ENCODE measurements at places on chromosomes 7 and 10.

DNA sequence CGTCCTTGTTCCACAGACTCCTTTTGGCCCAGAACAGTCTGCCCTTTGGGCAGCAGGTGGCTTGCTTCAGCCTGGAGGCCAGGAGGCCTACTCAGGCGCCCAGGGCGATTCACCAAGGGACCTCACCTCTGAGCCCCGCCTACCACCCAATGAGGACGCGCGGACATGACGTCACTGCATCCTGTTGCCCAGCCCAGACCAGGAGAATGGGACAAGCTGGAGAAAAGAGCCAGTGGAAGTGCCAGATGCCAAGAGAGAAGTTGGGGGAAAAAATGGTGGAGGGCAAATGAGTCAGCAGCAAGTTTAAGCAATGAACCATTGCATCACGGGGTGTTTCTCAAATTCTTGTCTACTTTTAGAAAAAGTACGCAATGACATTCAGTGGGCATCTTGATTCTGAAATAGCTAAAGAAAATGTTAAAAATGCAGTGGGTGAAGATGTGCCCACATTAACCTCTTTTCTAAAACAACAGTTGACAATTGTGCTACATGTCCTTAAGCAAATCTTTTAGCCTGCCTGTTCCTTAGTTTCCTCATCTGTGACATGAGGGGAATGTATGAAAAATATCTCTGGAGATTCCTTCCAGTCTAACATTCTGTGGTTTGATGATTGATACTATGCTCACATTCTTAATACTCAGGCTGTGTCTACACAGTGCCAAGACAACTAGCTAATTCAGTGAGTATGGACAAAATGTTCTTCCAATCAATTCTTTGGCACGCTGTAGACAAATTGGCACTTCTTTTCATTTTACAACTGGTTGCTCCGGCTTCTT is 23.9 kb upstream of the LEP start:
- no peak for DNase-seq

GRCh38 chr10:21458126-21458871 is 67.2 kb downstream of the SKIDA1 start:
- no peak for DNase-seq

GRCh38 chr7:157046681-157047080 is 36.2 kb upstream of the MNX1 start:
- DNase-seq, result no peak

DNA sequence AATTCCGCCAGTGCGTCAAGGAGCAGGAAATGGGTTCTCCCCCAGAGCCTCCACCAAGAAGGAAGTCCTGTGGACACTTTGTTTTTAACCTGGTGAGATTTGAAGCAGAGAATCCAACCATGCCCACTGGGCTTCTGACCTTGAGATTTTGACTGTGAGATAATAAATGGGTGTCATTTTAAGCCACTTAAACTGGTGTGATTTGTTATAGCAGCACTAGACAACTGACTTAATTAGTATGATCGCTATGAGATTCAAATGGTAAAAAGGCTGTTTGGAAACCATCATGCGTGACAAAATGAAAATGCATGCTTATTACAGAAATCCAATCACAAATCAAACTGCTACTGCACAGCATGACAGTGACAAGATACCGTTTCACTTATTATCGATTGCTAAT is 98.0 kb downstream of the ADAM12 start:
- DNase-seq, result no peak

GRCh38 chr7:138907850-138908249 is 73.3 kb downstream of the KIAA1549 start:
- DNase-seq, result no peak

DNA sequence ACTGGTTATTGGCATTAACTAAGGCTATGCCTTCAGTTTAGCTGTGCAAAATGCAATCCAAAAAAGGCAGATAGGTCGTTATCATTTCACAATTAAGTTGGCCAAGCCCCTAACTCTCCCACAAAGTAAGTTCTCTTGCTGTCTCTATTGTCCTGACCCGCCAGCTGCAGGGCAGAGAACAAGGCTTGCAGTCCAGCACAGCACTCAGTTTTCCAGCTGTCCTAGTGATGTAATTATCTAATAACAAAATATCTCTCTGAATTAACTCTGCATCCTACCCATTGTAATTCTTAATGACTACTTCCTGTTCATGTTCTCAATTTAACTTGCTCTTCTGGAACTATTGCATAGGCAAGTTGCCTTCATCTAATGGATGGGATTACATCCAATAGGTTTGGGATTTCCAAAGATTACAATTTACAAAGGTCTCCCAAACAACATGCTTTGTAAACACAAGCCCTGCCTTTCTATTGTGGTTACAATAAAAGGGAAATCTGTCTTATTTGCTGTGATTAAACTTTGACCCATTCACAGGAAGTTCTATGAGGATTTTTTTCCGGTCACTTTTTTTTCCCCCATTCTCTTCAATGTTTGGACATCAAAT is 55.2 kb downstream of the CDK6 start:
- no peak for DNase-seq

DNA sequence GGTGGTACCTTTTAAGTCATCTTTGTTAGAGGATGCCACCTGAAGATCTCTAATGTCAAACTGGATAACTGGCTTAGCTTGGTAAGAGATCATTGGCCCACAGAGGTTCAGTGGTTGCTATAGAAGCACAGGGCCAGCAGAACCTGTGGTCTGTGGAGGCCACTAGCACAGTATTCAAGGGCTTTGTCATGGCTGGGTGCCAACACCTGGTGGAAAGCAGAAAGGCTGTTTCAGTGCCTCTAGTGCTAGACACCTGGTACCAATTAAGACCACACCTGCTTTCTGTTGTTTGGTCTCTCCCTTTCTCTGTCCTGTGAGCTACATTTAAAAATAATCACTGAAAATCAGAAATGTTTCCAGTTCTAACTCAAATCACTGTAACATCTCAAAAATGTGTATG is 10.0 kb upstream of the PCGF5 start:
- DNase-seq, result no peak

GRCh38 chr7:82414389-82414788 is 29.2 kb downstream of the CACNA2D1 start:
- DNase-seq, result no peak

DNA sequence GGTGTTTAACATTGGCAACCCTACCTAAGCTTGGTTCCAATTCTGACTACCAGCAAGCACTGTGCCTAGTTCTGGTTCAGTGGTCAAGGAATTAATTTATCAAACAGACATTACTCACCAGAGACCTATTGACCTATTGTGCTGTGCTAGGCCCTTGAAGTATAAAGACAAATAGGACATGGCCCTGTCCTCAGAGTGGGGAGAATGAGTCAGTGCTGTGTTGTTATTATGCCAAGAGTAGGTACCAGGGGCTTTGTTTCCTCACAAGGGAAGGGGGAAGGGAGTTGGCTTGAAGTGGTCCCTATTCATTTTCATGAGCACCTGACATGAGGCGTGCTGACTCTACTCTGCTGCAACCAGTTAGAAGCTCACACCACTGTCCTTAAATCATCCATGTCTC is 62.6 kb upstream of the PLPP4 start:
- DNase-seq, result no peak
